ENCODE measurements at places on chromosomes 16 and 17.
A peak's percentile ranks its signal among the peaks of the same experiment; 100 is the strongest.

DNA sequence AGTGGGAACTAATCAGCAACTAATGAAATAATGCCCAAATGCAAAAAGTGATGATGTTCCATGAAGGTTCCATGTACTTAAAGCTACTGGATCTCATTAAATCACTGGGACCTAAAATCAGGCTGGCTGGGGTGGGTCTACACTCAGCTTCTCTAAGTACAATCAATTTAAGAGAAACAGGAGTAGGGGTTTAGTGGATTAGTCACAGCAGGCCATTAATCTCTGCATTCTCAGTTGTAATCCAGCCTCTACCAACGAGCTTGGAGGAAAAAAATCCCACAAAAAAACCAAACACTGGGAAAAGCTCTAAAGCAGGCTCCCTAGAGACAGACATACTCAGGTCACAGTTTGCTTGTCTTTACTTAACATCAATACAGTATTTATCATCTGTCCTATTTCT lies 15.0 kb downstream of the CA10 start:
- no peak for DNase-seq

GRCh38 chr16:1261131-1261892 lies 5.4 kb downstream of the TPSD1 start:
- DNase-seq = no peak

- DNase-seq = no peak
Observed at GRCh38 chr17:35912942-35913341, 17.6 kb downstream of the RDM1 start.

DNA sequence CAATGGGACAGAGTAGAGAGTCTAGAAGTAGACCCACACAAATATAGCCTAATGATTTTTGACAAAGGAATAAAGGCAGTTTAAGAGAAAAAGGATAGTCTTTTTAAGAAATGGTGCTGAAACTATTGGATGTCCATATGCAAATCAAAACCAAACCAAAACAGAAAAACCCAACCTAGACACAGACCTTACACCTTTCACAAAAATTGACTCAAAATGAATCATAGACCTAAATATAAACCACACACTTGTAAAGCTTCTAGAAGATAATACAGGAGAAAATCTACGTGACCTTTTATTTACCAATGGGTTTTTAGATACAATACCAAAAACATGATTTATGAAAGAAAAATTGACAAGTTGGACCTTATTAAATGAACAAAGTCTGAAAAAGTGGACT lies 66.4 kb upstream of the MPHOSPH6 start:
- no peak for DNase-seq

DNA sequence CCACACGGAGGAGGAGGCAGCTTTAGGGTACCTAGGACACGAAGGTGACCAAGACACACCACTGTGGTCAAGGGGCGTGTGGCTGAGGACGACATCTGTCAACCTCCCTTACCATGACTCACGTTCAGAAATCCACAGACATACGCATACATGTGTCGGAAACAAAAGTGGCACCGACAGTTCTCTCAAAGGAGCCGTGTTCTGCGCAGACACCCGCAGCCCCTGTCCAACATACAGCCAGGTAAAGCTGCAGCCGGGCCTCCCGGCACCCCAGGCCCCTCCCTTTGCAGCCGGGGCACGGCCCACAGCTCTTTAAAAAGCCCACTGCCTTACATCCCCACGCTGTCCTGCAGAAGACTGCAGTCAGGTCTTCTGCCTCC lies 40.5 kb upstream of the KLHDC4 start:
- no peak for DNase-seq

- peak; percentile 94 for DNase-seq
Observed at GRCh38 chr17:42518046-42518754, 17.8 kb upstream of the NAGLU start.

DNA sequence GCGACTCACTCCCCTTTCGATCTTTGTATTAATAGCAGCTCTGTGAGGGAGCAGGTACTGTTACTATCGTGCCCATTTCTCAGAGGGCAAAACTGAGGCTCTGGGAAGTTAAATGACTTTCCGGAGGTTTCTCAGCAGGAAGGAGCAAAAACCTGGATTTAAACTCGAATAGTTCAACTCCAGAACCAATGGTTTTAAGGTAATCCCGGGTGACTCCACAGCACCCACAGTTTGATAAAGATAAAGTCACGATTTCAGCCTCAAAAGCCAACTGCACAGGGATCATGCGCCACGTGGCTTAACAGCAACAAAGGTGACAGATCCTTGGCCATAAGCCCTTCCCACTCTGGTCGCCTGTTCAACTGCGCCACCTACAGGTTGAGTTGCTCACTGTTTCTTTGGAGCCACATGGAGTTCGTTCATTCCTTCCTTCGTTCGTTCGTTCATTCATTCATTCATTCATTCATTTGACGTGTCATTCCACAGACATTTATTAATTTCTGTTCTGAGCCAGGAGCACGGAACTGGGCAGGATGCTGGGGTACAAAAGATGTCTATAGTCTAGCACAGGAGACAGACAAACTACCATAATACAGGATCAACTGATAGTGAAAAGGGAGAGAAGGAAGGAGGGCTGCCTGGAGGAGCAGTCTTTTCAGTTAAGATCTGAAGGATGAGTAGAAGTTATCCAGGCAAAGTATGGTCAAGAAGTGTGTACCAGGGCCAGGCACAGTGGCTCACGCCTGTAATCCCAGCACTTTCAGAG lies 134.8 kb downstream of the HS3ST2 start:
- peak; percentile 45 for DNase-seq

DNA sequence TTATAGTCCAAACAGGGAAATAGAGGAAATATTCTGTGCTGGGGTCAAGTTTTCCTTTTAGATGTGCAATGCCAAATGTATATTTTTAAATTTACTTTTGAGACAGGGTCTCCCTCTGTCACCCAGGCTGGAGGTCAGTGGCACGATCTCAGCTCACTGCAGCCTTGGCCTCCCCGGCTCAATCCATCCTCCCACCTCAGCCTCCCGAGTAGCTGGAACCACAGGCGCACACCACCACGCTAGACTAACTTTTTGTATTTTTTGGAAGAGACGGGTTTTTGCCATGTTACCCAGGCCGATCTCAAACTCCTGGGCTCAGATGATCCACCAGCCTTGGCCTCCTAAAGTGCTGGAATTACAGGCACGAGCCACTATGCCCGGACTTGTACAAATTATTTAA lies 25.8 kb upstream of the MED13 start:
- DNase-seq = no peak

DNA sequence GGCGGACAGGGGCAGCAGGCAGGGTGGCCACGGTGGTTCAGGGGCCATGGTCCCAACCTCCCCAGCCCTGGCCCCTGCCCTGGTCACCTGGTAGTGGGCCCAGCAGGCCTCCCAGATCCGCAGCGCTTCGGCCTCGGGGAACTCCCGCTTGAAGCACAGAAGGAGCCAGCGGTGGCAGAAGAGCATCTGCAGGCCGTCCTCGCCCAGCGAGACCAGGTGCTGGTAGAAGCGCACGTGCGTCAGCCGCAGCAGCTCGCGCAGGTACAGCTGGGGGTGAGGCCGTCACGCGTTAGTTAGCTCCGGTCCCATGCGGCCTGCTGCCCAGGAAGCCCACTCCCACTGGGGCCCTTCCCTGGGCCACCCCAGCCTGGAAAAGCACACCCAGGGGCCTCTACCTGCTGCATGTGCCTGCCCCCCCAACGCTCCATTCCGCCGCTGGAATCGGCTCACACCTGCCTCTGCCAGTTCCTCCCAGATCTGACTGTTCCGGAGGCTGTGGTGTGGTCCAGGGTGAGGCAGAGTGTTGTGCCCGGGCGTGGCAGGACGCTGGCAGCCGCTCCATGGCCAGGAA lies 90.8 kb downstream of the TBC1D16 start:
- no peak for DNase-seq

DNA sequence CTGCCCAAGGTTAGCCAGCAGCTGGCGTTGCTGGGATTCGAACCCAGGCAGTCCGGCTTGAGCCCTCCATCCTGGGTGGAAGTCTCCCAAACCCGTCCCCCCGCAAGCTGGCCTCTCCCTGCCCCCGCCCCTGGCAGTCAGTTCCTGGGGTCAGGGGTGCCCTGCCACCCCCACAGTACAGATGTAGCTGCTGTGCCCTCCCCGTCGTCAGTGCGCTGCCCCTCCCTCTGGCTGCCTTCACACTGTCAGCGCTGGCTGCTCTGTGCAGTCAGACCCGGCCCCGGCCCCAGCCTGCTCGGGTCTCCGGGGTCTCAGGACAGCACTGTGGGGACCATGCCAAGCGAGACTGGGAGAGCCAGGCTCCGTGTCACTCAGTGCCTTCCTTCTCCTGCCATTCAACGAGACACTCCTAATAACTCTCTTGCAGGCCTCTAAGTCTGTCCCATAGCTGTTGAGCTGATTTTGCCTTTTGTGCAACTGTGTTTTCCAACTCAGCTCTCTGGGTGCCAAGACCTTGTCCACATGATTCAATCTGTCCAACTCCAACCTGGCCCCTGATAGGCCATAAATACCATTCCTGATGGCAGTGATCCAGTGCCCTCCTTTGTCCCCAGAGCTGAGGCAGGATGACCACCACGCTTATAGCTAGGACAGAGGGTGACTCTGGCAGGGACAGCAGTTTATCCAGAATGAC lies 55.5 kb upstream of the IL34 start:
- DNase-seq = no peak

DNA sequence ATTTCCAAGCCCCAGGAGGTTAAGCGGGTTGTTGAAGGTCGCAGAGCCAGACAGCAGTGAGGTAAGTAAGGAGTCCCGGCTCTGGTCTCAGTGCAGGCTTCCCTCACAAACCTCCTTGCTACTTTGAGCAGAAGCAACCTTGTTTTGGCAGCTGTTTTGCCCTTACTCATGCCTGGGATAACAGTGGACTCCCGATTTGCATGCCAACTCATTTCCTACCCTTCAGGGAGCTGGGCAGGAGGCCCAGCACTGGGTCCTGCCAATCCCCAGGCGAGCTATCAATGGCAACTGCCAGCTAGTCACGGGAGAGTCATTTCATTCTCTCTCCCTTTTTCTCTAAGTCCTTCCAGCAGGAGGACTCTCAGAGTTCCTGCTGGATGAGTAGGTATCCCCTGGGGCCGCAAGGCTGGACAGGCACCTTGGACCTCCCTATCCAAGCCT lies 72.0 kb upstream of the KSR1 start:
- no peak for DNase-seq

- DNase-seq = no peak
Observed at GRCh38 chr17:34066528-34066927, 188.6 kb upstream of the CCL2 start.

- DNase-seq = no peak
Observed at GRCh38 chr17:40351359-40352236, 12.9 kb downstream of the GJD3 start.

- DNase-seq = no peak
Observed at GRCh38 chr16:56075732-56076388, 115.4 kb upstream of the GNAO1 start.

- no peak for DNase-seq
Observed at GRCh38 chr17:82844796-82845162, 5.0 kb upstream of the ZNF750 start.

DNA sequence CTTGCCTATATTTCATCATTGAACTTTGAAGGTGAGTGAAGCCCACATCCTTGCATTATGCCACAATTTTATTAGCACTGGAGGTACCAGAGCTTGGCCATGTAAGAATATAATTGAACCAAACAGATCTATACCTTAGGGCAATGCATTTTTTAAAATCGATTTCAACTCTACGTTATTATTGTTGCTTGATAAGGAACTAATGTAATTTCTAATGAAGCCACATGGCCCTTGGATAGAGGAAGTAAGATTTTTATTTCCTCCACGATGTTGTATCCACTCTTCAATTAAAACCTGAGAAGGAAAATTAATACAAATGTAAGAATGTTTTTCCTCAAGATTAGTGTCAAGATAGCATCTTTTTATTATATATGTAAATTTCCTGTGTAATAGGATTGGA lies 370.0 kb upstream of the EEF2KMT start:
- no peak for DNase-seq

DNA sequence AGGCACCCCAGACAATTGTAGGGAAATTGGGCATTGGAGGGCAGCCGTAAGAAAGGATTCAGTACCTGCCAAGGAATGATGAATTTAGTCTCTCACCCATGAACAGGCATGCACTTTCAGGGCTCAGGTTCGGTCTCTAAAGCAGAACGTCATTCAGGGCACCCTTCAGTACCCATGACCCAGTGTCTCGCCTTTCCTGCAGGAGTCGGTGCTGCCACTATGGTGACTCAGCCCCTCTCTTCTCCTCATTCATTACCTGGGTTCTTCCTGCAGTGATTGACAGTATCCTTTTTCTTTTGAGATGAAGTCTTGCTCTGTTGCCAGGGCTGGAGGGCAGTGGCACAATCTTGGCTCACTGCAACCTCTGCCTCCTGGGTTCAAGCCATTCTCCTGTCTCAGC lies 8.4 kb downstream of the SOST start:
- no peak for DNase-seq

DNA sequence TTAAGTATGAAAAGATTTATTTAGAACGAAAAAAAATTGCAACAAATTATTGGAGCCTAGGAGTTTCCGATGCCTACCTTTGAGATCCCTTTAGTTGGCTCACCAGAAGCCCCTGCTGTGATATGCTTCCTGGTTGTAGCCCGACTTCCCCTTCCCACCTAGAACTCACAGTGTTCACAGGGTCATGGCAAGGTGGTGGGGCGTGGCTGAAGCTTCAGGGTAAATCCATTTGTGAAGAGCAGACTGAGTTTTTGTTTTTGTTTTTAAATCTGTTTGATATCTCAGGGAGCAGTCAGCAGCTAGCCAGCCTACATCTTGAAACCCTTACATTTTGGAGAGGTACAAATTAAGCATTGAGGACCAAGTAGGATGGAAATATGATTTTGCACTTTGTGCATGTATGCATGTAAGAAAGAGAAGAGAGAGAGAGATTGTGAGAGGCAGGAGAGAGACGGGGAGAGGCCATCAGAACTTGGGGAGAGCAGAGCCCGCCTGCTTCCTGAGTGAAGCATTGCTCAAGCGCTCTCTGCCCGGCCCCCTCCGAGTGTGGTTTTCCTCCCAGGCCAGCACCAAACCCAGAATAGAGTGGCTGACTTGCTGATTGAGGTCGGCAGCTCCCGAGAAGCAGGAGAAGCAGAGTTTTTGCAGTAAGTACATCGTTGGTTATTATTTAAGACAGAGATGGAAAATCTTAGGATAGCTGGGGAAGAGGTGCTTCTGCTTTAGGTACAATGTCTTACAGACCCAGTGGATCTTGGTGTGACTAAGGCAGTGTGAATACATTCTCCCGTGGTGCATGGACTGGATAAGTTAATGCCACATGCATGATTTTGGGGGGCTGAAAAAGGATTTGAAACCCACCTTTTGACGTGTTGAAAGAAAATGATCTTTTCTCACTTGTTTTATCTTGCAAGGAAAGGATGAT lies 64.2 kb downstream of the SPECC1 start:
- peak; percentile 30 for DNase-seq

DNA sequence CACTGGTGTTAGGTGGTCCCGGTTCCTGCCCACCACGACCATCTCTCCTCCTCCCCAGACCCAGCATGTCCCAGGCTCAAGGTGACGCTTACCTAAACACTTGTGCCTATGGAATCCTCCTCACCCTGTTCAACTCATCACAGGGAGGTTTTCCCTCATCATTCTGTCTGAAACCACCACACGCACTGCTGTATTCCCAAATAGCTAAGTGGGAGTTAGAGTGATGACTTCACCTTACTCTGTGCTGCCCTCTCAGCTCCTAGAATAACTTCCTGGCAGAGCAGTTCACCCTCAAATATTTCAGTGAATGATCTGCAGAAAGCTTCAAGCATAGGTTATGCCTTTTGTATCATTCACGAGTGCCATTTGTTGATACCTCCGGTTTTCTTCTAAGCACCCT lies 216.5 kb downstream of the CPPED1 start:
- DNase-seq = no peak

- DNase-seq = no peak
Observed at GRCh38 chr17:40936976-40937375, 470 bp downstream of the KRT23 start.

- DNase-seq = no peak
Observed at GRCh38 chr16:68472581-68472980, 24.3 kb upstream of the SMPD3 start.

GRCh38 chr17:41556306-41556705 lies 15.6 kb downstream of the KRT9 start:
- no peak for DNase-seq
